Left kidney (tissue), 8 donors: ENCODE measurements at places on chromosomes 12 and 14. TPM values are rescaled to one million over a fixed set of nuclear protein-coding genes. Genes with fewer than 3 reads are reported as not detected.

GRCh38 chr12:15627995-15628945 is 160.9 kb downstream of the EPS8 start:
- no peak for DNase-seq

DNA sequence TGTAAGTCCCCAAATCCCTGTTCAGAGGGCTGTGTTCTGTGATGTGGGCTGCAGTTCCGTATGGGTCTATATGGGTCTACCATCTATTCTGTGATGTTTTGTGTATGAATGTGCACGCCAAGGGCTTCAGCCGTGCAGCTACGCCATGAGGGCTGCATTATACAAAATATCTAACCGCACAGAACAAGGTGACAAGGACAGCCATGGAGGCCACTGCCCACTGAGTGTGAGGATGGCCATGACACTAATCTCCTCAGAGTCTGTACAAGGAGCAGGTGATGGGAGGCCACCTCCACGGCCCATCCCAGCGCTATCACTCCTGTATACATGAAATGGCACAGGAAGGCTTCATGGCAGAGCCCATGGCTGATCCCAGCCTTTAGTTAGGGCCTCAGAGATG is 102.0 kb downstream of the DICER1 start:
- no peak for DNase-seq

- DNase-seq: no peak
Observed at GRCh38 chr12:28440081-28440608, 249.9 kb downstream of the CCDC91 start.

DNA sequence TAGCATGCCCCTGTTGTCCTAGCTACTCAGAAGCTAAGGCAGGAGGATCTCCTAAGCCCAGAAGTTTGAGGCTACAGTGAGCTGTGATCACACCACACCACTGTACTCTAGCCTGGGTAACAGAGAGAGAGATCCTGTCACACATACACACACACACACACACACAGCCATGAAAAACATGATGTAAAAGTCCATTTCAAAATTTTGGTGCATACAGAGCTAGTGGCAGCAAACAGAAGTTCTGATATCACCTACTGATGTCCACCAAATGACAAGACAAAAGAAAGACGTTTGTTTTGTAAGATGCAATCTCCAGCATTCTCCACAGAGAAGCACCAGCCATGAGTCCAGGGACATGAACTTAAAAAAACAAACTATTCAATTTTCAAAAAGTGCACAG is 15.9 kb downstream of the AREL1 start:
- DNase-seq: no peak

DNA sequence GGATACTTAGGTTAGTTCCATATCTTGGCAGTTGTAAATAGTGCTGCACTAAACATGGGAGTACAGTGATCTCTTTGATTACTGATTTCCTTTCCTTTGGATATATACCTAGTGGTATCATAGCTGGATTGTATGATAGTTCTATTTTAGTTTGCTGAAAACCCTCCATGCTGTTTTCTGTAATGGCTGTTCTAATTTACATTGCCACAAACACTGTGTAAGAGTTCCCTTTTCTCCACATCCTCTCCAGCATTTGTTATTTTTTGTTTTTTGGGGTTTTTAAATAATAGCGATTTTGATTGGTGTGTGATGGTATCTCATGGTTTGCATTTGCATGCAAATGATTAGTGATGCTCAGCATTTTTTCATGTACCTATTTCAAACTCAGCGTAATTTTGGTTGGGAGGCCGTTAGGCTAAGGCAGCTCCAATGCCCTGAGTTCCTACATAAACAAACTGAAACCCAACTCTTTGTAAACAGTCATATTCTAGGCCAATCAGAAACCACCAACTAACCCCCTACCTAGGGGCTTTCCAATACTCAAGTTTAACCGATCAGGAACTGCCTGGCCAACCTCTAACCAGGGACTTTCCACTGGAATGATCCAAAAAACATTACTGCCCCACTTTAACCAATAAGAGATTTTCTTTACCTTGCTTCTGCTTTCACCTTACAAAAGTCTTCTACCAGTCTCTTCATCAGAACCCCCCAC is 171.6 kb downstream of the FBXL14 start:
- DNase-seq: no peak

DNA sequence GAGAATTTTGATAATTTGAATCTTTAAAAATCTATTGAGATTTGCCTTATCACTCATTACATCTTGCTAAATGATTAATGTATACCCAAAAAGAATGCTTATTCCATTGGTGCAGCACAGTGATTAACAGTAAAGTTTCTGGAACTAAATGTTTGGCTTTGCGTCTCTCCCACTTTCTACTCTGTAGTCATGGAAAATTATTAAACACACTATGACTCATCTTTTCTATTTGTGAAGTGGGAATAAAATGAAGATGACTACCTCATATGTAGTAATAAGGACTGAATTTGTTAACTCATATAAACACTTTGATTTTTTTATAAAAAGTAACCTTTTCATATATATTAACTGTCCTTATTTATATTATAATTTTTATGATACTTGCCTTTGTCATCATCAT is 118.1 kb downstream of the RERGL start:
- DNase-seq: no peak

DNA sequence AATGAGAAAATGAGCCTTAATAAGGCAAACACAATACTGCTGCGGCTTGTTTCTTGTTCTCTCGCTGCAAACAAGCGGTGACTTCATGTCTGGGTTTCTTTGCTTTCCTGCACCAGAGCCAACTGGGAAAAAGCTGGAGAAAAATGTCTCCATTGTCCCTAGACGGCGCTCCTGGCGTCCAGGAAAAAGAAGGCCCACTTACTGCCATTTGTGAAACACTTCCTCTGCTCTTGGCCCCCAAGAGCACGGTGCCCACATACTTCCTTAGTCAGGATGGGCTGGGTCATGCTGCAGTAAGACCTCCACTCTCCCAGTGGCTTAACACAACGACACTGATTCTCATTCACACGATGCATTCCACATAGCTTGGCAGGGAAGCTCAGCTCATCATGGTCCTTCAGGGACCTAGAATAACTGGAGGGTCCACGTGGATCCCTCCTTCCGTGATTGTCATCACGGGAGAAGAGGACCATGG is 86.0 kb upstream of the BCL11B start:
- no peak for DNase-seq

DNA sequence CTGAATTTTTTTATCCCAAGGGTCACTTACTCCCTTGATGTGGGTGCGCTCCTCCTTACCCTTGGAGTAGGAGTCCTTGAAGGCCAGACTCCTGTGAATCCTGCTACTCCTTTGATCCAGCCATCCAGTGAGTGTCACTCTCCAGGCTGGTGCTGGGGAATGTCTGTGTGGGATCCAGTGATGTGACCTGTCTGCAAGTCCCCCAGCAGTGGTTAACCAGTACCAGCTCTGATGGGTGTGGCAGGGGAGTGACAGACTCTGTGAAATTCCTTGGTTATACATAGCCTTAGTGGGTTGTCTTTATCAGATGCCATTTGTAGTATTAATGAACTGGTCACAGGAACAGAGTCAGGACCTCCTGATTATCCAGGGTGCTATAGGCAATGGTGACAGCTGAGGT is 409.5 kb upstream of the LMO3 start:
- DNase-seq: no peak

DNA sequence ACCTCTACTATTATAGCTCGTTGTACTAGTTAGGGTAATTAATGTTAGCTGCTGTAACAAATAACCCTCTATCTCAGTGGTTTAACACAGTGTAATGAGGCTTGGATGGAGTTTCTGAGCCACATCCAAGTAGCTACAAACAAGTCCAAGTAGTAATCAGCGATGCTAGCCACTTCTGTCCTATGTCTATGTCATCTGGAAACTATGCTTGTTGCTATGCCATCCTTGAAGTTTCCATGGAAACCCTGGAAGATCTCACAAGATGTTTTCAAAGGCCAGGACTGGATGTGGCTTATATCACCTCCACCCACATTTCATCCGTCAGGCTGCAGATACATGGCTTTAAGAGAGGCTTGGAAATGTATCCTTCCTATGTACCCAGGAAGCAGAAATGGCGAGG is 422.1 kb downstream of the AACS start:
- DNase-seq: no peak

GRCh38 chr14:101705733-101706508 is 55.6 kb upstream of the PPP2R5C start:
- DNase-seq: peak; percentile 27

GRCh38 chr12:51923506-51924365 is 16.4 kb downstream of the ACVRL1 start:
- DNase-seq: no peak

DNA sequence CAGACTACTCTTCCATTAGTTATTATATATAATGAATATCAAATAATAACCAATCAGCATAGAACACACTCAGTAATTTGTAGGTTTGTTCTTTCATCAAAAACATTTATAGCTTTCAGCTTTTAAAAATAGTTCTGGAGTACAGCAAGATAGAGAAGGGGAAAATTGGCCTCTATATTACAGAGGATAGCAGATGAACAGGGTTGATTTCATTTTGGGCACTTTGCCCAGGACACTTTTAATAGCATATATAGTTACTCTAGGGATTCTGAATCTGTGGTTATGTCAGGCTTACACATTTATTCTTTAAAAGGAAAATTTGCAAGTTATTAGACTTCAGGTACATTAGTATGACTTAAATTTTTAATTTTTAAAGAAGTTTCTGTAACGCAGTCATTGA is 52.6 kb downstream of the IFT81 start:
- no peak for DNase-seq

- DNase-seq: no peak
Observed at GRCh38 chr12:10169104-10169503, 2.8 kb downstream of the OLR1 start.

- DNase-seq: no peak
Observed at GRCh38 chr14:69395929-69396328, 2.2 kb downstream of the ERH start.

DNA sequence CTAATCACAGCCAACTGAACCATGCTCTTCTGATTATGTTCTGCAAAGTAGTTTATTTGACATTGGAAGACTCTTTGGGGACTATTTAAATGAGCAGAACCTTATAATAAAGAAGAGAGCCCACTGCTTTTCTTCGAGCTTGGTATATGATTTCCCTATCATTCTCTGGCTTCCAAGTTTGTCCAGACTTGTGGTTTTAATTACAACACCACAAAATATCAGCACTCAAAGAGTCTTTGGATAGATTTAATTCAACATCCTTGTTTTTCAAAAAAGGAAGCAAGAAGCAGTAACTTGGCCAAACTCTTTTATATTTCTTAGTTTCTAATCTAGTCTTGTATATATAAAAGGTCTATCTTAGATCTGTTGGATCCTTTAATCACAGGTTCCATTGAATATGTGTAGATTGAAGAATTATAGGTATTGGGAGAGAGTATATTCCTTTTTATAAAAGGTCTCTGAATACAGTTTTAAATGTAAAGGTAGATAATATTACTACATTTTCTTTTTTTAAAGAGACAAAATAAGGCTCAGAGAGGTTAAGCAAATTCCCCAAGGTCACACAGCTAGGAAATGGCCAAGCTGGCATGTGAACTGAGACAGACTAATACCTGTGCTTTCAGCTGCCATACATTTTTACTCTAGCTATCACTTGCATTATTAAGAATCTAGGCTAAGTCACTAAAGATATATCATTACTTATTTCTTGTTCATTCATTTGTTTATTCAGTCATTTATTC is 172.8 kb downstream of the SSPN start:
- no peak for DNase-seq

DNA sequence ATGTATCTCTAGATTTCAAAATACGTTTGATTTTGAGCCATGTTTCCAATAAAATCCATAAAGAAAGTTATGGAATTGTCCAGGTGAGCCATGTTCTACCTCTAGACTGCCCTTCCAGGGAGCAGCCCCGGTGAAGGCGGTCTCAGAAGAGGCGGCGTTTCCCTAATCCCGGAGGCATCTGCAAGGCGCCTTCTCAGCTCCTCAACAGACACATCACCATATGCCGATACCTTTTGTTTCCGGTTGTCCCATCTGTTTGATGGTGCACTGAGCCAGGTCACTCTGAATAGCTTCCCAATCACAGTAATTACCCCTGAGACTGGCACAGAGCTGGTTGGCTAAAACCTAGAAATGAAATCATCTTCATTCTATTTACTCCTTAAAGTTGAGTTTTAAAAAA is 305.5 kb upstream of the FKBP4 start:
- DNase-seq: no peak

- no peak for DNase-seq
Observed at GRCh38 chr14:74014299-74014698, 4.8 kb downstream of the ENTPD5 start.

DNA sequence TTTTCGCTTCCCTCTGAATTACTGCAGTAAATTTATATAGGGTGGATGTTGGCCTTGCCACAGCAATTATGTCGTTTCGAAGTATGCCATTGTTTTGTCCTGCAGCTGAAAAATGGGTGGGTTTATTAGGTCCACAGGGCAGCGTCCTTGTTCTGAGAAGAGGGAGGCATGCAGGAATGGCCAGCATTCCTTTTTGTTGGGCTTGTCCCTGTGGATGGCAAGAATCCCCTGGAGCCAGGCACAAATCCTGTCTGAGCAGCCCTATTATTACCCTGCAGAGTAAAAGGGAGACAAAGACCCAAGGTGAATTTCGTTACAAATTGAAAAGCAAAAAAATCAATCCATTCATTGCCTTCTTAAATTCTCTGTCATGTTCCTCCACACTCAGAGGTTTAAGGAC is 88.1 kb downstream of the CHST11 start:
- no peak for DNase-seq

DNA sequence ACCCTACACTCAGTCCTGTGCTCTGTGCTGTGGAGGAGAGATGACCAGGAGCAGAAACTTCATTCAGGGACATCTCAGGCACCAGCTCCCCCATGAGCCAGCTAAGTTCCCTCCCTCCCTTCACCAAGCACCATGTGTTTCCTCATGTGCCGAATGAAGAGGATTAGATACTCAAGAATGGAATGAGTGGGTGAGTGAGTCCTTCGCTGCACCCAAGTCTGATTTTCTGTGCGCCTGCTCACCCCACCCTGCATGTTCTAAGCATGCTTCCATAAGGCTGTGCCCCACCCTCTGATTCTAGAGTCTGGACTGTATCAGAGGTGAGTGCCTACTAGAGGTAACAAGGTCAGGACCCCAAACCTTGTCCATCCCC is 12.1 kb downstream of the SERPINA5 start:
- DNase-seq: no peak

The MYL2 gene
- not detected for polyA plus RNA-seq

The SCN8A gene
- polyA plus RNA-seq: 3.4 TPM

The NEUROD4 gene
- polyA plus RNA-seq: not detected

The PRICKLE1 gene
- 48.6 TPM for polyA plus RNA-seq

The THAP2 gene
- polyA plus RNA-seq: 18.0 TPM

The RNASE1 gene
- 98.4 TPM for polyA plus RNA-seq

The FBLN5 gene
- polyA plus RNA-seq: 138 TPM

The ADCK1 gene
- 11.9 TPM for polyA plus RNA-seq

The SERPINA5 gene
- 13.5 TPM for polyA plus RNA-seq

The GLI1 gene
- polyA plus RNA-seq: 23.9 TPM
